Head of caudate nucleus (tissue), 42 donors: ENCODE measurements at places on chromosomes 4 and X.

DNA sequence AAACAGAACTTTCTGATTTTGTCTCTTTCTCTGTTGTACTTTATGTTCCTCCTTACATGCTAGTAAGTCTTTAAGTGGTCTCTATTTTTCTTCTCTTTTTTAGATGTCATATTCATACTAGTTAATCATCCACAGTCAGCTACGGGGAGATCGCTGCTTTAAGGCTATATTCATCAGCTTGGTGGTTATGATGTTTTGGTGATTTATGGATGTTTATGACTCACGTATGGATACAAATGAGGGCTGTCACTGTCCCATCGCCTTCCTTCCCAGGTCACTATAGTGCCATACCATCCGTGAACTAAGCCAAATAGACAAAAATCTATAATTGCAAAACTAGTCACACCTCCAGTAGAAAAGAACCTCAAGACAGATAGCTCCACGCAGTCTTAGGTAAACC is 296.8 kb upstream of the AADAT start:
- DNase-seq, result no peak

DNA sequence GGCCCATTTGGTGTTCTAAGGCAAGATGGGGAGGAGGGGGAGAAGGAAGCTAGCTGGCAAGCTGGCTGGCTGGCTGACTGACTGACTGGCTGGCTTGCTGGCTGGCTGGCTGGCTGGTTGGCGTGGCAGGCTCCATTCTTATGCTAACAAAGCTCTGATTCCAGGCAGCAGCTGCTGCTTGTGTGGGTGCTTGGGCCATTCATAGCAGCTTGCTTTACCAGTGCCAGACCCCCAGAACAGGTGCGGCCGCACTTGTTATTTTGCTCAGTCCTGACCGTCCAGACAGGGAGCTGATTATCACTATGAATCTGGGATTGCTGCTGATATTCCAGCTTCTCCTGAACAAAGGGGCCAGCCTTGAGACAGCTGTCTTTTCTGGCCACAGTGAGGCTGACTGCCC is 131.2 kb upstream of the PAK3 start:
- DNase-seq, result no peak

GRCh38 chr4:119971431-119972084 is 95.1 kb downstream of the MAD2L1 start:
- no peak for DNase-seq

DNA sequence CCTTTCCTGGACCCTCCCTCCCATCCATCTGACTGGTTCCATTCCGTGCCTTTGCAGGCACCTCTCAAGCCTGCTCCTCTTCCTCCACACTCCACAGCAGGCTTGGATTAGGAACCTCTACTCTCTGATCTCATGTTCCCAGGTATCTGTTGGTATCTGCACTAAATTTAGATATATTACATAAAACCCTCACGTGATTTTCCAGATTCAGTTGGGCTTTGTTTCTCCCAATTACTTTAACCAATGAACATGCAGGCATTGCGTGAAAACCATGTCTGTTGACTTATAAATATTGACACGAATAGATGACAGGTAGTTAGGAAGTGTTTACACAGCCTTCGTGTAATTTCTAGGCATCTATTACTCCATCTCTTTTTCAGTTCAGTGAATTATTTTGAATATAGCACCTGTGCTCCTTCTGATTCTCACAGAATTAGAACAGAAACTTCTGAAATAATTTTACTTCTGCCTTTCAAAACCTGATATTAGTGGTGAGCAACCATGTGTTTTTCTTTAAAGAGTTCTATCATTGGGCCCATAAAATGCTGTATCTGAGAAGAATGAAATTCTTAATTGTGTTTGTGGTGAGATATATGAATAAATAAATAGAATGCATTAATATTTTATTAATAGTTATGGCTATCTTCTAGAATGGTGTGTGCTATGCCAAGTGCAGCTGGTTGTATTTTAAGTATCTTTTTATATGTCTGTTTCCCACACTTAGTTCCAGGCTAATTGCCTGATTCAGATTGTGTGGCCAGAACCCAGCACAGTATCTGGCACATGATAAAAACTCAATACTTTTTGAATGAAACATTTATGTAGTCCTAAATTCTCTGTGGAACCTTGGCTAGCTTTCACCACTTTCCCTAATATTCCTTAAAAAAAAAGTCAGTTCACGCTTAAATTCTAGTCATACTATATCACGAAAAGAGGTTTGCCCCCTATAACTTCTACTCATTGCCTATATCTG is 304.8 kb downstream of the QDPR start:
- DNase-seq, result no peak

DNA sequence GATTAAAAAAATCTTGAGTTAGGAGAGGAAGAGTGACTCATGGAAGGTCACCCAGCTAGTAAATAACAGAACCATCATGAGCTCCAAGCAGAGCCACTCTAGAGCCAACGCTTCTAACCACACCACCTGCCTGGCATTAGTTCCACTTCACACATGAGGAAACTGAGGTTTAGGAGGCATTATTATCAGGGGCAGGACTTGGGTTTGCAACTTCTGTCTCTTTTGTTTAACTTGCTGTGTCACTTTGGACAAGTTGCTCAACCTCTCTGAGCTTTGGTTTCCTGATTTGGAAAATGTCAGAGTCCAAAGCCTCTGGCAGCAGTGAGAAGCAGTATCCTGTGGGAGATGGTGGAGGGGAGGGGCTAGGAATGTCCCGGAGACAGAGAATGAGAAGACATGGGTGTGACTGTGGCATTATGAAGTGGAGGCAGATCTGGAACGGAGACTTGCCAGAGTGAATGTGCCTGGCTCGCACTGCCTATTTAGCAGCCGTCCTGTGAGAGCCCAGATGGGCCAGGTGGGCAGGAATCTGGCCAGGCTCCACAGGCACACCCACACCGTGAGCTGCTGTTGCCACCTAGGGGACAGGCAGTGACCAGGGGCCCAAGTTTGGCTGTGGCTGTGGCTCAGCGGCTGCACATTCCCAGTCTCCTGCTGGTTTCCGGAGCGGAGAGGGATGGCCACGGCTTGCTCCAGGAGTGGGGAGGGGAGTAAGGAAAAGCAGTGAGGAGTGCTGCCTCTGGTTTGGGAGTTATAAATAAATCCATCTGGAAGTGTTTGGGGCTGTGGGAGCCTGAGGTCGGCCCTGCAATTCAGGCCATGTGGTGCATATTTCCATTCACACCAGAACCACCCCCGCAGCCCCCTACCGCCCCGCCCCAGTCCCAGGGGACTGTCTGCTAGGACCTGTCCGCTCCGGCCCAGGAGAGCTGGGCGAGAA is 93.4 kb downstream of the NHSL2 start:
- no peak for DNase-seq

- DNase-seq, result no peak
Measured at GRCh38 chr4:71355045-71355444, 16.2 kb downstream of the SLC4A4 start.

GRCh38 chr4:174263445-174263736 is 20.1 kb downstream of the FBXO8 start:
- no peak for DNase-seq

GRCh38 chr4:158825433-158826036 is 56.7 kb downstream of the FNIP2 start:
- DNase-seq, result no peak

- no peak for DNase-seq
Measured at GRCh38 chr4:93018243-93018642, 714.5 kb downstream of the GRID2 start.

DNA sequence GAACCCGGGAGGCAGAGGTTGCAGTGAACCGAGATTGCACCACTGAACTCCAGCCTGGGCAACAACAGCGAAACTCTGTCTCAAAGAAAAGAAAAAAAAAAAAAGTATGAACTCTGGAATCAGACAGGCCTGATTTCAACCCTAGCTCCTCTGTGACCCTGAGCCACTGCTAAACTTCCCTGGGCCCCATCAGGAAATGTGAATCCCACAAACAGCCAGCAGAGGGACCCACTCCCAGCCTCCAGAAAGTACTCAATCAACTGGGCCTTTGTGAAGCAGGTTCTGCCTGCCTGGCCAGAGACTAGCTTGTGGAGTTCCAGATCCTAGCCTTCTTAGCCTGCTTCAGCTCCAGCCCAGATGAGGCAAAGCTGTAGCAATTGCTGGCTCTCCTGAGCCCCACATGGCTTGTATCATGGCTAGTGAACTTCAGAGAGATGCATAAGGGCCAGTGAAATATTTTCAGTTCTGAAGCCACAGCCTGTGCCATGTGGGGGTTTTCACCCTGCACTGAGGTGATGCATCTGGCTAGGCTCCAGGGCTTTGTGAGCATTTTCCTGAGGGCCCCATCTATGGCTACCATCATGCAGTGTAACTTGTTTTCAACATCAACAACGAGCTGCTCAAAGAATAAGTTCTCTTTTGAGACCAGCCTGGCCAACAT is 7.2 kb upstream of the IDS start:
- DNase-seq, result peak; percentile 57

DNA sequence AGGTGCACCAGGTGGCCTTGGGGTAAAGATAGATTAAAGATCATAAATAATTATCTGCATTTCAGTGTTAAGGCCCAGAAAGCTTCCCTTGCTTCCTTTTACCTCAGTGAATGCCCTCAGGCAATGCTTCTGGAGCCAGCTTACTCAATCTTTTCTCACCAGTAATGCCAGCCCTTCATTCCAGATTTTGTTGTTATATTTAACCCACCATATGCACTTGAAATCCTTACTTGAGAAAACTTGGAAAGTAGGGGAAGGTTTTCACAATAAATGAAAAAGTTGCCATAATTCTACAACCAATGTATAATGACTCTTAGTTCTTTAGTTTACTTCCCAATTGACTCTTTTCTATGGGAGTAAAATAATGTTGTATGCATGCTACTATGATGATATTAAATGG is 17.1 kb upstream of the PBDC1 start:
- DNase-seq, result no peak

- DNase-seq, result no peak
Measured at GRCh38 chr4:181950372-181951127, 292.7 kb upstream of the TENM3 start.

- DNase-seq, result no peak
Measured at GRCh38 chrX:40197071-40197470, 99.3 kb upstream of the BCOR start.

GRCh38 chrX:11791090-11791489 is 33.1 kb downstream of the MSL3 start:
- DNase-seq, result no peak

DNA sequence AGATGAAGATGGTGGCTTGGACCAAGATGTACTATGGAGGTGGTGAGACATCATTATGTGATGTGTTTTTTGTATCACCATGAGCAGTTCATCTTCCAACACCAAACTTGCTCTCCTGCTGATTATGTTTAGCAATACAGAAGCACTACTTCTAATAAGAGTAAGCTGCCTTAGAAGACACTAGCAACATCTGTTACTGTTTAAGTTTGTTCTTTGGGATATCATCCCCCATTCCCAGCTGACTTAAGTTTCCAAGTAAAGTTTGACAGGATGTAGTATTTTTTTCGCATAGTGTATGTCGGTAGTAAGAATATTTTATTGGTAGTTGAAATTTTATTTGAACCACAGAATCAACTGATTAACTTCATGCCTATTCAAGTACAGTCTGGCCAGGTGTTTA is 123.5 kb upstream of the BMPR1B start:
- DNase-seq, result no peak

DNA sequence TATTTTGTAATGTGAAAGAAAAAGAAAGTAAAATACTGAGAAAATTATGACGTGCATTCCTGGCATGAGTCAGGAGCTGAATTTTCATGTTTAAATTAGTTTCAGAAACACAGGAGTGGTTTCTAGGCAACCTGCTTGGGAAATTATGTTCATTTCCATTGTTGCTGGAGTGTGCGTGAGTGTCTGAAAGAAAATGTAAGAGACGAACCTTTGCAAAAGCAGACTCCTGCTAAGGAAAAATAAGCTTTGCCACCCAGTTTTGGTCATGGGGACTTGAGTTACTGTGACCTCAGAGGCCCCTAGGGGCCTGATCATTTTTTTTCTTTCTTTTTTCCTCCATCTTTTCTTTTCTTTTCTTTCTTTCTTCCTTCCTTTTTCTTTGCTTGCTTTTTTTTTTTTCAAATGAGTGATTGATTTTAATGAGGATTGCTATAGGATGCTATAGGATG is 18.8 kb upstream of the CHRNA9 start:
- no peak for DNase-seq

GRCh38 chrX:148459343-148459742 is 41.1 kb upstream of the AFF2 start:
- no peak for DNase-seq

DNA sequence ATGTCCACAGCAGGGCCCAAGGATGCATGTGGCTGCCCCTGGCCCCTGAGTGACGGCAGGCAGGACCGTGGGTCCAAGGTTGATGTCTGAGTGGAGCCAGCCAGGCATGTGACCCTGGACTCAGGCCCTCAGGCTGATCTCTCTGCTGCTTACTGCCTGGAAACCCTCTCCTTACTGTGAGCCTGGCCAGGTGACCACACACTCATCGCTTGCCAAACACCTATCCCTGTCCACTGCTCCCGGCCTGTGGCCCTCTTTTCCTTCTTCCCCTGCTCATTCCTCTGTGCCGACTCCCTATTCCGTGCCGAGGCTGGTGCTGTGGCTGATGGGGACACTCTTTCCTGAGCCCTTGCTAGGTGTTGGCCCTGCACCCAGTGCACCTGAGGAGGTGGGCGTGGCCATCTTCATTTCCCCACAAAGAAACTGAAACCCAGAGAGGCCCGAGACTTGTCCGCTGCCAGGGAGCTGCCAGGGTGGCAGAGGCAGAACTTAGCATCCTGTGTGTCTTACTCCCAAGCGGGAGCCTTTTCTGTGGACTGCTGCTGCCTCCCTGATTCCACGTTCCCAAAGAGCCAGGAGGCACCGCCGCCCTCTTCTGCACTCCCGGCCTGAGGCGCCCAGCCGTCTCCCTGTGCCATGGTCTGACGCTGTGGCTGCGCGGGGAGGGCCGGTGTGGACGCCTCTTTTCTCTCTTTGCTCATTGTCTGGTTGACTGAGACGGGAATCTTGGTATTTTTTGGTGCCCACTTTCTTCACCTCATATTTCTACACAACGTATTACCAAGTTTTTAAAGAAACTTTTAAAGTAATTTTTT is 11.2 kb upstream of the RNF4 start:
- no peak for DNase-seq

GRCh38 chr4:99587309-99587708 is 12.7 kb downstream of the MTTP start:
- DNase-seq, result no peak

DNA sequence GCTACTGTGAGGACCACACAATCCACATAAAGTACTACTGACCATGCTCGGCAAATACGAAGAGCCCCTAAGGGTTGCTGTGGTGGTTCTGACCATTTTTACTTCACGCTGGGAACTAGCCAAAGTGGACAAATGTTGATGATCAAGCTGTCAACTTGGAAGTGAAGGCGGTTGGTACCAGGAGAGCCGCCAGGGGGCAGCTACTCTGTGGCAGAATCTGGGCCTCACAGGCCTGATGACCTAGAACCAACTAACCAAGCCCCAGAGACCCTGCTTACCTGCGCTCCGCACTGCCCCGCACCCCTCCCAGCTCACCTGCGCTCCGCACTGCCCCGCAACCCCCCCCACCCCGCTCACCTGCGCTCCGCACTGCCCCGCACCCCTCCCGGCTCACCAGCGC is 5.6 kb downstream of the GAK start:
- DNase-seq, result no peak

DNA sequence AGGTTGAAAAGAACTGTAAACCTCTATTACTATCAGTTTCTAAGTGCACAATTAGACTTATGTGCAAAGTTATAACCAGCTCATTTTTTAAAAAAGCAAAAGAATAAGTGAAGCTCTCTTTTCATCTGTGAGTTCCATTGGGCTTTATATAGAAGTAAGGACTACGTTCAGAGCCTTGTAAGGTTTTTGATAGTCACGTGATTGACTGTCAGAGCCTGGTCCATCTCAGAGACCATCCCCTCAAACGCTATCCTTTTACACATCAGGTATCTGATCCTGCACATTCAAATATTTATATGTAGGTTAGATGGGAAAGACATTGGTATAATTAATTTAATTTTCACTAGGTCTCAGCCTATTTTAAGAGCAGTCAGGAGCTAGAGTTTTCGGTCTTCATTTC is 279.3 kb downstream of the INPP4B start:
- no peak for DNase-seq
